Lower lobe of right lung (tissue), 2 donors: ENCODE measurements at places on chromosomes 4 and X. TPM values are rescaled to one million over a fixed set of nuclear protein-coding genes. Genes with fewer than 3 reads are reported as not detected.

LSM6 gene
- 36.4 TPM for total RNA-seq

DNA sequence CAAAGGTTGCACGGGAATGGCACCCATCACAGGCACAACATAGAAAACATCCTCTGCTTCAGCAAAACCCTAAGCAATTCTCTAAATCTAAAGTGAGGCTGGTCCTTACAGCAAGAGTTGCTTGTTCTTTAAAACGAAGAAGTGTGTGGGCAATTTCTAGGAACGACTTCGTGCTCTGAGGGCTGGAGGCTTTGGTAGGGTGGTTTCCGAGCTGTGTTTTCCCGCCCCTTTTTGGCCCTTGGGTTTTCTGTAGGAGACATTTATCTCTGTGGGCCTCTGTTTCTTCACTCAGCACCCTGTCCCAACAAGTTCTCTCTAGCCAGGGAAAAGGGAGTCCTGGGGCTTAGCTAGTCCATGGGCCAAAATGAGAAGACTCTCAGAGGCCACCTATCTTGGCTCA is 84.2 kb downstream of the SLC2A9 start:
- no peaks in the 10 kb centered on the region for H3K4me1 ChIP-seq
- no peaks in the 10 kb centered on the region for H3K36me3 ChIP-seq
- no peak overlapping the region for H3K27ac ChIP-seq
- DNase-seq, result no peak
- no peaks in the 10 kb centered on the region for H3K27me3 ChIP-seq
- H3K4me3 ChIP-seq, result no peak overlapping the region

GRCh38 chr4:139977838-139978609 is 176.0 kb downstream of the MAML3 start:
- no peaks in the 10 kb centered on the region for H3K36me3 ChIP-seq
- DNase-seq, result no peak
- H3K4me1 ChIP-seq, result peaks cover 57% of the 10 kb centered on the region
- H3K4me3 ChIP-seq, result no peak overlapping the region
- H3K27ac ChIP-seq, result peak overlapping the region; percentile 42

SSX3 gene
- total RNA-seq, result not detected

DNA sequence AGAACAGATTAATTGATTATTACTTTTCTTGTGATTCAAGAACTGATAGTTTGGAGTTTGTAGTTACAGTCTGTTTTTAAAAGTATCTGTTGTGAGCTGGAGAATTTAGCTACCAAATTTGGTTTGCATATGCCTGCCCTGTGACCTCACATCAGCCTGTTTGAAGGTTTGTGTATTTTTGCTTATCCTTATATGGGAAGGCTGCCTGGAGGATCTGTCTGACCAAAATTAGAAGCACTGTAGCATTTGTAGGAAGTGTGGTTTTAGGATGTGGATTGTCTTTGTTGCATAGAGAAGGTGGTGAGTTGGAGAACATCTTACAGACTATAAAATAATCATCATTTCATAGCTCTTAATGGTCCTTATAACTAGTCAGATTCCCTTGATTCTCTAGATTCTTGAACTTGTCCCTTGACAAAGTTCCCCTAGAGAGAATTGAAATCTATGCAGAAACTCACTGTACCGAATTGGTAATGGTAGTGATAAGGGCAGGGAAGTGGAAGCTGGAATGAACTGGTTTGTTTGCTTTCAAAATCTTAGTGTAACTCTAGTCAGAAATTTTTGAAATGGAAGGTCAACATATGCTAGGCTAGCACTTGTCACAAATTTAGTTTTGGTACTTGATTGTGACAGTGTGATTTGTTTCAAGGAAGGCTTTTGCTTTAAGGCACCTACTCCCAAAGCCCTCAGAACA is 57.3 kb downstream of the SH3BGRL start:
- peaks cover 21% of the 10 kb centered on the region for H3K4me1 ChIP-seq
- no peak overlapping the region for H3K4me3 ChIP-seq
- H3K27ac ChIP-seq, result peak overlapping the region; percentile 6
- no peaks in the 10 kb centered on the region for H3K36me3 ChIP-seq
- H3K27me3 ChIP-seq, result no peaks in the 10 kb centered on the region
- DNase-seq, result no peak

- no peaks in the 10 kb centered on the region for H3K27me3 ChIP-seq
- H3K4me1 ChIP-seq, result peaks cover 41% of the 10 kb centered on the region
- no peak overlapping the region for H3K27ac ChIP-seq
- H3K36me3 ChIP-seq, result no peaks in the 10 kb centered on the region
- no peak for DNase-seq
Measured at GRCh38 chr4:57098941-57099340, 11.2 kb downstream of the IGFBP7 start.

DNA sequence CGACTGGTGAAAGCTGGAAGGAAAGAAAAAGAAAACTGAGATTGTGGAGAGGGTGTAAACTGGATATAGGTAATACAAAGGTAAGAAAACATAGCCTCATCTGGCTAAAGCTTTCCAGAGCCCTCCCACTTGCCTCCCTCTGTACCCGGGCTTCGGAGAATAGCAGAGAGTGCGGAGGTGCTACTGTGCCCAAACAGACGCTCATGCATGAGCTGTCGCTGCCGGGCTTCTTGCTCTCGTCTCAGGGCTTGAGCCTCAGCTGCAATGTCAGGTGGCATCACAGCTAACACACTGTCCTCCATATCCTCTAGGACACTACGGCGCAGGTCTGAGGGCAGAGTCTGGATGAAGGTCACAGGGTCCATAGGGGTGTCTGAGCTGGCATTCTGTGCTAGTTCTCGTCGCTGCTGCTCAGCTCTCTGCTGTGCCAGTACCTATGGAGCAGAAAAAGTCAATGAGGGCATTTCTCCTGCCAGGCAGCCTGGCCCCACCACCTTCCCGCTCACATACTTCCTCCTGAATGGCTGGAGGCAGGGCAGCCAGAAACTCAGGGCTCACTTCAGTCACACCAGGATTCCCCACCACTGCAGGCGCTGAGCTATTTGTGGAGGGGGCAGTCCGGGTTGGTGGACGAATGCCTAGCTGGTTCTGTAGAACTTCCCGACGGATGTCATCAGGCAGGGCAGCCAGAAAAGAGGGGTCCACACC is 116.7 kb upstream of the HSD17B10 start:
- H3K36me3 ChIP-seq, result peaks cover 98% of the 10 kb centered on the region
- H3K4me3 ChIP-seq, result no peak overlapping the region
- no peaks in the 10 kb centered on the region for H3K27me3 ChIP-seq
- no peaks in the 10 kb centered on the region for H3K4me1 ChIP-seq

DNA sequence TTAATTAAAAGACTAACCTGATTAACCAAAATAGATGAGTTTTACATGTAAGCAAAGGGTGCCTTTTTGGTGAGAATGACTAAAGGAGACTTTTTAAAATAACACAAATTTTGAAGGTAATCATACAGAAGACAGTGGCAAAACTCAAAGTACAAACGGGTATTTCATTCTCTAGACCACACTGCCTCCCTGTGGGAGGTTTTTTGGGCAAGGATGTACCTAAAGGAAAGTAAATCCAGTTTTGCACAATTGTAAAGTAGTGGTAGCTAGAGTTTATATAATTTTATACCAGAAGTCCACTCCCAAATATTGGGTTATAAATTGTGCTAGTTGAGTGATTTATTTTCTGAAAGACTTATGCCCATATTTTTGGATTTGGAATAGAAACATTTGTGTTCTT is 201.0 kb downstream of the PAPSS1 start:
- no peak for DNase-seq
- no peak overlapping the region for H3K4me3 ChIP-seq
- no peaks in the 10 kb centered on the region for H3K27me3 ChIP-seq
- H3K4me1 ChIP-seq, result no peaks in the 10 kb centered on the region
- no peaks in the 10 kb centered on the region for H3K36me3 ChIP-seq
- H3K27ac ChIP-seq, result no peak overlapping the region

DNA sequence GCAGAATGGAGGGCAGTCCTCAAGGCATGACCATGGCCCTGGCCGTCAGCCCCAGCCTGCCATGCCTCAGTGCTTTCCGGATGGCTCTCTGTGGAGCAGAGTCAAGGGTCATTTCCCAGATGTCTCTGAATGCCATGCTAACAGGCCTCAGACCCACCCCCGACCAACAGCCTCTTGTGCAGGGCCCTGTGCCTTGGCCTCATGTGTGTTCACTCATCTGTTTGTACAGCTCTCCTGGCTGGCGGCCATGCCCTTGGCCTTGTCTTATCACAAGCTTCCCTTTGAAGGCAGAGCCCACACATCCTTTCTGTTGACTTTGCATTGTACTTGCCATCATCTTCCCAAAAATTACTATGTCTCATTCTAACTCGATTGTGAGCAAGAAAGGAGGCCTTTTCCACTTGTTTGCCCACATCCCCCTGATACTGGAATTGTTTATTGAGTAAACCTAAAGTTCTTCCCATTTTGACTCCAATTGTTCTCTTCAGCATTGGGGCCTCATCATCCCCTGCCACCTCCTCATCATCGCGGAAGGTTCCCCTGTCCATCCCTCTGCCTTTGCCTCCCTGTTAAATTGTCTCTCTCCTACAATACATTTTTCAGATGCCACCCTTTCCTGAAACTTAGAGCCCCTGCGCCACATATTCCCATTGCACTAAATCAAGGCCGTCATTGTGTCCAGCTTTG is 6.3 kb downstream of the CA5B start:
- no peaks in the 10 kb centered on the region for H3K36me3 ChIP-seq
- H3K27ac ChIP-seq, result no peak overlapping the region
